ENCODE measurements at places on chromosomes 2 and 18. TPM values are rescaled to one million over a fixed set of nuclear protein-coding genes. Genes with fewer than 3 reads are reported as not detected.

RFX8 gene
- 2.6 TPM for total RNA-seq

DNA sequence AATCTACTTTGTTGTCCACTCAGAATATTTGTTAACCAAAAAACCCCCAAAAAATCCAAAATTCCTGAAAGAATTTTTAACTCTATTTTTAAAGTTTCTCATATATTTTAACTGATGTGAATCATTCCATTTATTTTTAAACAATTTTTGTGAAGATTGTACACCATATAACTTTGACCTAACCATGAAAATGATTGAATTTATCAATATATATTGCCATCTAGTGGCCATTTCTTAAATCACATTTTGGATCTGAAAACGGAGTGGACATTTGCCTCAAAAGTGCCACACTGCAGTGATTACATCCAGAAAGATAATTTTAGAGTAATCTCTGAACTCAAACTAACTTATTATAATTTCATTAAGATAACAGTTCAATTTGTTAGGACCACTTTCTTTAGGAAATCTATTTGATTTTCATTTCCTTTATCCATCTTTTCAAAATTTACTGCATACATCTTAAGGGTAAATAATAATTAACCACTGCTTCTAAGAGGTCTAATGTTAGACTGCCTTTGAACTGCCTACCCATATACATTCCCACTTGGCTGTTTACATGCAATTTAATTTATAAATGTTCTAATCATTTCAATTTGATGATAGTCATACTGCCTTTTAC lies 71.1 kb downstream of the DSC3 start:
- no peak overlapping the region for H3K27ac ChIP-seq
- H3K36me3 ChIP-seq: no peaks in the 10 kb centered on the region
- H3K27me3 ChIP-seq: no peaks in the 10 kb centered on the region
- H3K4me1 ChIP-seq: no peaks in the 10 kb centered on the region

RNF152 gene
- 12.3 TPM for total RNA-seq

VWC2L gene
- total RNA-seq: not detected

ARID5A gene
- 56.4 TPM for total RNA-seq

NT5C1B gene
- total RNA-seq: not detected

RGPD4 gene
- total RNA-seq: not detected

- no peak overlapping the region for H3K4me3 ChIP-seq
- no peaks in the 10 kb centered on the region for H3K27me3 ChIP-seq
- no peaks in the 10 kb centered on the region for H3K4me1 ChIP-seq
- no peak for DNase-seq
Measured at GRCh38 chr2:110843959-110844510, 111.7 kb downstream of the ACOXL start.

LOXHD1 gene
- not detected for total RNA-seq

GRCh38 chr2:239518286-239519088 lies 117.7 kb upstream of the HDAC4 start:
- H3K4me3 ChIP-seq: no peak overlapping the region
- H3K4me1 ChIP-seq: no peaks in the 10 kb centered on the region
- H3K36me3 ChIP-seq: no peaks in the 10 kb centered on the region
- H3K27me3 ChIP-seq: no peaks in the 10 kb centered on the region
- no peak overlapping the region for H3K27ac ChIP-seq

TTC31 gene
- total RNA-seq: 36.3 TPM

DNA sequence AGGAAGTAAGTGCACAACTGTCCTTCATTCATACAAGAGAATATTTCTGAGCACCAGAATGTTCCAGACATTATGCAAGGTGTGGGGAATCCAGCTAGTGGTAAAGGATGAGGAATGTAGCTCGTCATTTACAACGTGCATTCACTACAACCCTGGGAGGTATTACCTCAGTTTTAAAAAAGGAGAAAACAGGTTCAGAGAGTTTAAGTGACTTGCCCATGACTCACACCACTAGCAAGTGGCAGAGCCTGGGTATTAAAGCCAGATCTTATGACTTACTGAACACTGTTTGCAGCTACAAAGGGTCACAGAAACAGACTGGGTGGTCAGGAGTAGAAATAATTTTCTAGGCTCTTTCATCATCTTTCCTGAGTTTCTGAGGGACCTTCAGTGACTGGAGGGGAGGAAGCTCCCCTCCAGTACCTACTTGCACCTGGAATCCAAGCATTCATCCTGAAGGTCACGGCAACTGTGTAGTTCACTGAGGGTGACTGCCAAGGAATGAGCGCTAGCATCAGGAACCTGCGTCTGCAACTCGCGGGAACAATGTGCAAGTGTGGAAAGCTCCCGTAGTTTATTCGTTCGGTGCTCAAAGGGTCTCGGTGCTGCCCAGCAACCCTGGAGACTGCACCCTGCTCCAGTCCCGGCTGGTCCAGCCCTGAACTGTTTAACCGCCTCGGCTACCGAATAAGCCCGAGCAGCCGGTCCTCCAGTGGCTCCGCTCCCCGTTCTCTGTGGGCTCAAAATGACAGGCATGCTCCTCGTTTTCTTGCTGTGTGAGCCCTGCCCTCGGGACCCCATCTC lies 647 bp downstream of the CCDC121 start:
- H3K36me3 ChIP-seq: no peaks in the 10 kb centered on the region
- peak overlapping the region; percentile 60 for H3K4me3 ChIP-seq
- peaks cover 13% of the 10 kb centered on the region for H3K4me1 ChIP-seq
- no peaks in the 10 kb centered on the region for H3K27me3 ChIP-seq

DNA sequence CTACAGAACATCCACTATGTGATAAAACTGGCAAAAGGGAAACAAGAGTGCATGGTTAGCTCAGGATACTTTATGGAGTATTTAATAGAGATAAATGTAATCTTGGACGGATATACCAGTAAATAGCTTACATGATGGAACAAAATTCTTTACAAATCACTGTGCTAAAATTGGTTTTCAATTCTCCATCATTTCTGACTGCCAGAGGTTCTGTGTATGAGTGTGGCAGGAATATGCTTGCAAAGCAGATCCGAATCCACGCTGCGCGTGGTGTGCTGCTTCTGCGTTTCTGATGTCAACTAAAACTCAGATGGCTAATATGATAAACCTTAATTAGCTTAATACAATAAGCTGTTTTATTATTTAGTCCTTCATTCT lies 2.1 kb downstream of the ZNF532 start:
- peak overlapping the region; percentile 61 for H3K4me3 ChIP-seq
- H3K27me3 ChIP-seq: no peaks in the 10 kb centered on the region
- H3K27ac ChIP-seq: peak overlapping the region; percentile 98

GRHL1 gene
- 0.66 TPM for total RNA-seq

DNA sequence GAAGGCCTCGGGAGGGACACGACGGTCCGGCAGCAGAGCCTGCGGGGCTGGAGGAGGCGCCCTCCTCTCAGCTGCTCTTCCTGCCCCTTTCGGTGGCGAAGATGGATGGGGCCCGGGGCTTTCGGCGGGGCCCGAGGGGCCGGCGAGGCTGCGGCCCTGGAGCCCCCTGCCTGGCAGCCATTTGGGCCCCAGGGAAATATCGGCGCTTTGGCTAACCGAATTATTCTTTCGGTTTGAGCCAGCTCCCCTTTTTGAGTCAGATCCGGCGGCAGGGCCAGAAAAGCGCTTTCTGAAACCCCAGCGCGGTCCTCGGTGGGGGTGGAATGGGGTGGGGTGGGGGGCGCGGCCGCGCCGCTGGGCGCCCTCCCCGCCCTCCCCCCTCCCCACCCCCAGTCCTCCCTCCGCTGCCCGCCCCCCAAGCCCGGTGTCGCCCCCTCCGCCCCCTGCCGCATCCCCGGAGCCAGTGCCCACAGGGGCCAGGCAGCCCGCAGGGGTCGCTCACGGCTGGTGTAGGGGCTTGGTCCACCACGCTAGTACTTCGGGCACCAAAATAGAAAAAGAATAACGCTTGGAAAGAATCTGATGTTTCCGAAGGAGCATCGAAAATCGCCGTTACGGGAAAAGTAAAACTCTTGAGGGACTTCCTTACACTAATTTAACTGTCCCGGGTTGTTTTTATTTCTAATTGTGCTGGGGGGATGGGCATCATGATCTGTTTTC lies 9.1 kb upstream of the ARID5A start:
- peak overlapping the region; percentile 93 for H3K27ac ChIP-seq
- H3K4me1 ChIP-seq: peaks cover 33% of the 10 kb centered on the region
- H3K27me3 ChIP-seq: no peaks in the 10 kb centered on the region
- no peak for DNase-seq
- H3K4me3 ChIP-seq: peak overlapping the region; percentile 71

TXNDC2 gene
- 0.20 TPM for total RNA-seq

All from tibial nerve (tissue), 4 donors.